ENCODE measurements at places on chromosomes 11 and 22.
A peak's percentile ranks its signal among the peaks of the same experiment; 100 is the strongest.

DNA sequence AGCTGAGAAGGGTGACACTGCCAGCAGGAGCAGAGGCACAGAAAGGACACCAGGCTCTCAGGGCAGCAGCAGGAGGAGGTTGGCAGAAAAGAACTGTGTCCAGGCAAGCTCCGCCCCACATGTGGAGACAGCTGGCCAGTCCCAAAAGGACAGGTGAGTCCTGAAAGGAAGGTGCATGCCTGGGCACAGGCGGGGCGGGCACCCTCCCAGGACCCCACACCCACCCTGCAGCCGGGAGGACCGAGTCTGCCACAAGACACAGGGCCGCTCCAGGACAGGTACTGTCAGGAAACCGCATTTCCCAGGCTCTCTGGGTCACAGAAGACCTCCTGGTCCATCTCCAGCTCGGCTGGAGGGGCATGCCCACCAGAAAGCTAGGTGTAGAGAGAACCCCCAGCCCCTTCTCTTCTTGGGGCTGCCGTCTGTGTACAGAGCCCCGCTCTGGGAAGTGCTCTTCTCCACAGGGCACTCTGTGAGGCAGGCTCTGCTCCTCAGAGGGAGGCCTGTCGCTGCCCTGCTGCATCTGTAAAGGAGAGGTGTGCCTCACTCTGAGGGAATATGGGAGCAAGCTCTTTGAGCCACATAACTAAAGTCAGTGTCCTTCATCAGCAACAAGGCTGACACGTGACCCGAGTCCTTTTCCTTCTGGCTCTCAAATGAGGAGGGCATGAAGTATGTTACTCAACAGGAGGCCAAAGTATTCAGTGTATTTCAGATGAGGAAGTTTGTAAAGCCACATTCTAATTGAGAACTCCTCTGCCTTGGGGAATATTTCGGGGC lies 50.5 kb downstream of the CLTCL1 start:
- no peak for DNase-seq

DNA sequence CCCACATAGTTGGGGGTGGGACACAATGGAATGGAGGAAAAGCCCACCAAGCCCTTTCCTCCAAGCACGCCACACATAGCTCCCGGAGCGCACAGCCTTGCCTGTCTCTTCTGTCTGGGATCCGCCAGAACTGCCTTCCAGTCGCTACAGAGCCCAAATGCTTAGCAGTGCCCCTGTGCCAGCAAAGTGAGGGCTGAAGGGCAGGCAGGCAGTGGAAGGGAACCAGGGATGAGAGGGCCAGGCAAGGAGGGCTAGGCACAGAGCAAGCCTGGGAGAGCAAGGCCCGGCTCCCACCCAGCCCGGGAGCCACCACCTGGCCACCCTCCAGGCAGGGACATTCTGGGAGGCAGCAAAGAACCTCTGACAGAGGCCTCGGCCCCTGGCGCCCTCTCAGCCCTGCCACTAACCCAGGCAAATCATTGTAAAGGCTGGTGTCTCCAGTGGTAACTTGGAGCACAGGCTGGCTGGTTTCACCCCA lies 32.5 kb downstream of the PPP2R1B start:
- DNase-seq = no peak

- DNase-seq = no peak
Measured at GRCh38 chr22:29331213-29331612, 15.7 kb upstream of the RASL10A start.

GRCh38 chr11:43021466-43021865 lies 290.3 kb upstream of the API5 start:
- no peak for DNase-seq

GRCh38 chr11:84866922-84867321 lies 760.2 kb downstream of the DLG2 start:
- no peak for DNase-seq

GRCh38 chr11:67656278-67656922 lies 5.9 kb upstream of the ACY3 start:
- peak; percentile 33 for DNase-seq

DNA sequence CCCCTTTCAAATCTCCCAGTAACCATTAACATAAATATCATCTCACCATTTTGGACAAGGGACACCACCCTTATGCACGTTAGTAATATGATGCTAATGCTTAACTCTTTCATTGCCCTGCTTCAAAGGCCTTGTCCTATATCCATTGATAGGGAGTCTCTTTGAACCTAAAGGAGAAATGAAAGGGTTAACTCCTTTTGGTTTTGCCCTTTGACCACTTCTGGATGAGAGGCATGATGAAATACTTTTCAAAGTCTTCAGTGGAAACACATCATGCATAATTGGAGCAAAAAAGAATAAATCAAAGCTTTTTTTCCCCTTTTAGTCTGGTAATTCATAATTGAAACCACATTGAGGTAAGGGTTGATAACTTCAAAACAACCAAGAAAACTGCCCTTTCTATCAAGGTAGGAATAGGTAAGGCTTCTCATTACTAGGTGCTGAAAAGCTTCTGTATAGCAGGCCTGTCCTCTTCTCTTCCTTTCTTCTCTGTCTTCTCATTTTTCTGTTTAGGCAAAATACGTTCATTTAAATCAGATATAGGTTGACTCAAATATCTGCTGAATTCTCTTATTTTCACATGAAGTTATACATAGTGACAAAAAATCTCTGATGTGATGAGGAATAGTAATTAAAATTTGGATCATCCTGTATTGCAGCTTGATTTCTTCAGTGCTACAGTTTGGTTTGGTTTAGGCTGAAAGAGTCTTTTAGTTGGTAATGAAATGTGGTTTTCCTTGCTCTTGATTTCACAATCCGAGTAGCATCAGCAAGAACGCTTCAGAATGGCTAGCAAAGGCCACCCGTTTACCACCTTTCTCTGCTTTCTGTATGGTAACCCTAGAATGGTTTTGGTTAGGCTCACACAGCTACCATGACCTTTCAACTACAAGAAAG lies 94.8 kb downstream of the EXT2 start:
- DNase-seq = no peak

GRCh38 chr11:128411150-128411549 lies 176.2 kb downstream of the ETS1 start:
- DNase-seq = no peak

GRCh38 chr11:60985991-60986915 lies 14.8 kb downstream of the CD6 start:
- DNase-seq = peak; percentile 51

- peak; percentile 20 for DNase-seq
Measured at GRCh38 chr22:35498026-35498800, 42.4 kb upstream of the RASD2 start.

- DNase-seq = no peak
Measured at GRCh38 chr11:123806249-123806648, at the start of gene OR6M1. Gene OR6M1, minus strand, starts transcription at chr11:123806349. Its CDS starts 0 bp downstream, at chr11:123806349.

DNA sequence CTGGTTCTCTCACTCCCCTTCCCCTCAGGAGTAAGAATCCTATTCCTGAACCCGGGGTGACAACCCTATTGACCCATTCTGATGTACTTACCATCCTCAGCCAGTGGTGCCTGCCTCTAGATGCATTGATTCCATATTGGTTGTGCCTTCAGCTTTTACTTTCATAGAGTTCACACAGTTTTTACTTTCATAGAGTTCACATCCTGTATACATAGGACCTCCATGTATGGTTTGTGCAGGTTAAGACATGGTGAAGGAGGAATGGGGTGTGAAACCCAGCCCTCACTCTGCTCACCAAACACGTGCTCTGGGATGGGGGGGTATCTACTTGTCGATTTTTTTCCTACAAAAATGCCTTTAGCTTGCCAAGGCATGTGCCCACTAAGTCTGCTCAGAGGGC lies 105.6 kb upstream of the TBCEL start:
- DNase-seq = no peak

DNA sequence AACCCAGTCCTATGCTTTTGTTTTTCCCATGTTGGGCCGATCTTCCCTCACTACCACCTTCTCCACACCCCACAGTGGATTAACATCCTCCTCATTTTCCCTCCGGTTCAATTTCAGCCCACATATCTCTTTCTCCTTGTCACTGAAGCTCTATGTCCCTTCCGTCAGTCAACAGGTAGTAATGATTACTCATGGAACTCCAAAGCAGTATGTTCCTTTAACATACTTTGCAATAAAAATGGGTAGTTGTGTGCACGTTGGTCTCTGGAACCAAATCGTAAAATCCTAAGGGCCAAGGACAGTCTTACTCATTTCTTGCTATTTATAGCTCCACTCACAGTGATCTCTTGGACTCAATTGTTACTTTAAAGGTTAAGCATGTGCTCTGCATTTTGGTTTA lies 20.2 kb downstream of the AMOTL1 start:
- DNase-seq = peak; percentile 34

DNA sequence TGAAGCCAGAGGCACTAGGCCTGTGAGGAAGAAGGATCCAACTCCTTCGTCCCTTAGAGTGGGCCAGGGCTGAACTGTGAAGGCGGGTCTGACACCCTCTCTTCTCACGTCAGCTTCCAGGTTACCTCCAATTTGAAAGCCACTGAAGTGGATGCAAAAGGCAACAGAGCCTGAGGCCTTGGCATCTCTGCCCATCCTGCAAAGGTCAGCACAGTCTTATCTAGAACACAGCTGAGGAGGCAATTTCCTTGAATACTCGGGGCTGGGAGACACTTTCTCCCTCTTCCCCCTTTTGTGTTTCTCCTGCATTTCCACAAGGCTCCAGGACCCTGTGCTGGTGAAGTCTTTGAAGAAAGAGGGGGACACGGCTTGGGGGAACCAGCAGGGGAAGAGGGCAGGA lies 91.6 kb upstream of the PAX6 start:
- DNase-seq = no peak

GRCh38 chr11:93524173-93524536 lies 19.0 kb downstream of the SMCO4 start:
- DNase-seq = no peak

GRCh38 chr22:29700206-29700899 lies 19.4 kb upstream of the CABP7 start:
- DNase-seq = peak; percentile 65

GRCh38 chr11:30635401-30635989 lies 49.3 kb upstream of the MPPED2 start:
- DNase-seq = peak; percentile 4

- DNase-seq = no peak
Measured at GRCh38 chr11:57680552-57680874, 12.6 kb downstream of the ZDHHC5 start.

DNA sequence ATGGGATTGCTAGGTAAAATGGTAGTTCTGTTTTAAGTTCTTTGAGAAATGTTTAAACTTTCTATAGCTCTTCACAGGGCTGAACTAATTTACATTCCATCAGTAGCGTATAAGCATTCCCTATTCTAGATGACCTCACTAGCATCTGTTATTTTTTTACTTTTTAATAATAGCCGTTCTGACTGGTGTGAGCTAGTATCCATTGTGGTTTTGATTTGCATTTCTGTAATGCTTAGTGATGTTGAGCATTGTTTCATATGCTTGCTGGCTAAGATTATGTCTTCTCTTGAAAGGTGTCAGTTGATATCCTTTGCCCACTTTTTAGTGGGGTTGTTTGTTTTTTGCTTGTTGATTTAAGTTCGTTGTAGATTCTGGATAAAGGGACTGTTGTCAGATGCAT lies 35.9 kb downstream of the MMP27 start:
- DNase-seq = peak; percentile 55

GRCh38 chr11:121892131-121892681 lies 223.8 kb downstream of the BLID start:
- DNase-seq = peak; percentile 81

DNA sequence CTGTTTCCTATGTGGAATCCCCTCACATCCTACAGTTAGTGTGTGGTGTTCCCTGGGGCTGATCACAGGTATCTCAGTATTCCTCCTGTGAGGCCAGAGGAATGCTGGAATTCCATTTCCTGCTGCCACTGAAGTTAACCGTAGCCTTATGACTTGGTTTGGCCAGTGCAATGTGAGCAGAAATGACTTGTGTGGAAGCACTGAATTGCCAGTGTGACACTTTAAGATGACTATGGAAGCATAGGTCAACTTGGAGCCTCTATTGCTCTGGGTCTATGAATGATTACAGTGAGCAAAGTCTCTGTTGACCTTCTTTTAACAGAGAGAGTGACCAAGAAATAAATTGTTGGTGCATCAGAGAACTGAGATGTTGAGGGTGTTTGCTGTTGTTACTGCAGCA lies 16.5 kb downstream of the TBRG1 start:
- no peak for DNase-seq

GRCh38 chr11:94946812-94947211 lies 26.5 kb downstream of the CWC15 start:
- no peak for DNase-seq

GRCh38 chr11:78211565-78211964 lies 22.8 kb downstream of the USP35 start:
- no peak for DNase-seq

- no peak for DNase-seq
Measured at GRCh38 chr11:34151166-34151565, 45.7 kb downstream of the NAT10 start.

DNA sequence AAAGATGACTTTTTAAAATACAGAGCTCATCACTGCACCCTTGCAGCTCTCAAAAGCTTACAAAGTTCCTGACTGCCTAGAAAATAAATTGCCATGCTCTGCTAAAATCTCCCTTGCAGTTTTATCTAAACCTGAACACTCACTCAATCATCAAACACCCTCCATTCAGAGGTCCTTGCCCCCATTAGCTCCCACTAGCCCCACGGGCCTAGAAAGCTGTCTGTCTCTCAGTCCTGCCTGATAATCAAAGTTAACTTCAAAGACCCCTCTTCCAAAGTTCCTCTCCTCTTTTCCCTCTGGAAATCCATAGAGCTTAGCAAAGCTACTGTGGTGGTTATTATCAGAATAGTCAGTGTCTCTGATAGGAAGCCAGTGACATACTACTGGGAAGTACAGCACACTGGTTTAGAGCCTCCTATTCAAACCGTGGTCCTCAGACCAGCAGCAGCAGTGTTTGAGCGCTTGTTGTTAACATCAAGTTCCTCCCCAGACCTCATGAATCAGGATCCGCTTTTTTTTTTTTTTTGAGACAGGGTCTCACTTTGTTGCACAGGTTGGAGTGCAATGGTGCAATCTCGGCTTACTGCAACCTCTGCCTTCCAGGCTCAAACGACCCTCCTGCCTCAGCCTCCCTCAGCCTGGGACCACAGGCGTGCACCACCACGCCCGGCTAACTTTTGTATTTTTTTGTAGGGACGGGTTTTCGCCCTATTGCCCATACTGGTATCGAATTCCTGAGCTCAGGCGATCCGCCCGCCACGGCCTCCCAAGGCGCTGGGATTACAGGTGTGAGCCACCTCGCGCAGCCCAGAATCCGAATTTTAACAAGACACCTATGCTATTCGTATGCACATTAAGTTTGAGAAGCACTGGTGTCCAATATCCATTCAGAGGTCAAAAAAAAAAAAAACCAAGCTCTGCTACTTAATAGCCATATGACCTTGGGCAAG lies 1.2 kb downstream of the NDUFC2 start:
- DNase-seq = no peak

GRCh38 chr11:34575671-34576070 lies 45.2 kb upstream of the EHF start:
- no peak for DNase-seq

DNA sequence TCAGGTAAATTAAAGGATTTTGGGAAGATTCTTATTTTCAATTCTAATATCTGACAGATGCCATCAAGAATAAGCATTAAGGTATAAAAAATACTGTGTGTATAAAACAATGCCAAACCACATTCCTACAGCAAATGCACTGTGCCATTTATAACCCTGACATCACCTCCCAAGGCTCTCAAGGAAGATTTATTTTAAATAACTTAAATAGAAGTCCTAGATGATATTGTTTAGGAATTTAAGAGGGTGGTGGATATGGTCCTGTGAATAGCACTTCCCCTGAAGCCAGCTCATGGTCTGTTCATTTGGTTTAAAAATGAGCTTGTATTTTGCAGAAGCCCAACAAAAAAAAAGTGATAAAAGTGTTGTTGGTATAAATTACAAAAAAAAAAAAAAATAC lies 32.1 kb downstream of the PPIL2 start:
- DNase-seq = peak; percentile 13

GRCh38 chr22:16955678-16956210 lies 52.3 kb downstream of the GAB4 start:
- DNase-seq = no peak

GRCh38 chr11:3885855-3886254 lies 30.4 kb downstream of the STIM1 start:
- DNase-seq = peak; percentile 15

All from fibroblast of lung (primary cell).